ENCODE measurements at places on chromosomes 11 and 22.
A peak's percentile ranks its signal among the peaks of the same experiment; 100 is the strongest.

GRCh38 chr11:72937439-72937838, 123.2 kb downstream of the ATG16L2 start:
- H3K4me3 ChIP-seq = no peak overlapping the region
- no peak for DNase-seq
- H3K36me3 ChIP-seq = peaks cover 2% of the 10 kb centered on the region
- H3K27ac ChIP-seq = no peak overlapping the region

- H3K36me3 ChIP-seq = peaks cover 26% of the 10 kb centered on the region
- H3K27me3 ChIP-seq = no peaks in the 10 kb centered on the region
- H3K4me1 ChIP-seq = no peaks in the 10 kb centered on the region
- DNase-seq = no peak
- no peak overlapping the region for H3K27ac ChIP-seq
- H3K4me3 ChIP-seq = no peak overlapping the region
These were observed 367.6 kb downstream of the SOX6 start for GRCh38 chr11:15988693-15989231.

DNA sequence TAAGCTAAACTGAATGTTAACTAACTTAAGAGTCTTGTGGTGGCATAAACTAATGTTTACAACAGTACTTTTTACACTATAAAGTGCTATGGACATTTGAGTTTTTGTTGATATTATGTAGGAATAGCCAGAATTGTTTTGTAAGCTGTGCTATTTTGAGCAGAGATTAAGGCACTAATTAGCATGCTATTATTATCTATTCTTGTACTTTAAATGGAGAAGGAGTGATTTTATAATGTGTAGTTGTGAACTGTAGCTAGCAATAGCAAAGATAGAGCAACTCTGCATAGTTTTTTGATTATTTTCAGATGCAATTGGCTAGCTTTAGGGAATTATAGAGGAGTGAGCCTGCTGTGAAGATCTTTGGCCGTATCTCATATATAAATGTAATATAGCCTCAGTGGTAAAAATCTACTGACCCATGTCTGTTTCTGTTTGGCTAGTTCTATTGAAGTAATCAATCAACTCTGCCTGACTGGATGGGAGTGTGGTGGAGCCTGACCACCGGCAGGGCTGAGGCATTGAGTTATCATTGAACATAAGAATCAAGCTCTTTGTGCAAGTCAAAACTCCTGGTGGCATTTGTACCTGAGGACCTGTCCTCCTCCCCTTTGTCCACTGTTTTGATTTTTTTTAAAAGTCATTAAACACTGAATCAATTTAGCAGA, 34.3 kb downstream of the NCAM1 start:
- DNase-seq = no peak
- H3K4me3 ChIP-seq = no peak overlapping the region
- H3K27ac ChIP-seq = no peak overlapping the region
- H3K4me1 ChIP-seq = no peaks in the 10 kb centered on the region
- no peaks in the 10 kb centered on the region for H3K27me3 ChIP-seq

DNA sequence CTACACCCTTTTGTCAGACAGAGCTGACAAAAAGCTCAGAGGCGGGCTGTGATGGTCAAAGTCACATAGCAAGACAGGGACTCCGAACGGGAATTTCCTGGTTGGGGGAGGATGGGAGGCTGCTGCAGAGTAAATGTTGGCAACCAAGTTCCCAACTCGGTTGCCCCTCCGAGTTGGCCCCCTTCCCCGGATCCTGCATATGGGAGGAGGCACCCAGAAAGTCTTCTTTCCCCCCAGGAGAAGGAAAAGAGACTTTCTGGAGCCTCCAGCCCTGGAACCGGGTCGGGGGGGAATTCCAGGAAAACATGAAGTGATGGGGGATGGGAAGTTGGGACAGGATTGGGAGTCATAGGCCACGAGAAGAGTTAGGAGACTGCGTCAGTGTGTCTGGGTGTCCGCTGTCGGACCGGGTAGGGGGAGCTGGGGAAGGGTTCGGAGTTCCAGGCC, 614 bp downstream of the SELENOM start:
- H3K4me3 ChIP-seq = peak overlapping the region; percentile 56
- H3K36me3 ChIP-seq = peaks cover 30% of the 10 kb centered on the region
- peak overlapping the region; percentile 75 for H3K27ac ChIP-seq
- DNase-seq = no peak
- no peaks in the 10 kb centered on the region for H3K27me3 ChIP-seq

DNA sequence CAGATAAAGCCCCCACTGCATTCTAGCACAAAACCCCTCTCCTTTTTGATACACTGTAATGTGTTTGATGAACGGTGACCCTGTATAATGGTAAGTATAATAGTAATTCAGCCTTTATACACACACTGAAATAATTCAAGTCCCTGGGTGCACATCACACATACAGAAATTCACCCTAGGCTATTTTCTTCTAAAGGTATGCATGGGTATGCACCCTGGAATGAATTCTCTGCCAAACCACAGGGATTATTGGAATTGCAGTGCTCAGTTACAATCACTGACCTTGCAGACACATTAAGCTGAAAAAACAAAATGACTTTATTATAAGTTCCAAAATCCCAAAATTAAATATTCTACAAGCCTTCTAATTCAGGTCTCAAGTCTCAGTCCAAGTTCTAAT, 245.9 kb upstream of the FAT3 start:
- DNase-seq = no peak
- no peaks in the 10 kb centered on the region for H3K36me3 ChIP-seq
- no peaks in the 10 kb centered on the region for H3K4me1 ChIP-seq
- no peak overlapping the region for H3K4me3 ChIP-seq

DNA sequence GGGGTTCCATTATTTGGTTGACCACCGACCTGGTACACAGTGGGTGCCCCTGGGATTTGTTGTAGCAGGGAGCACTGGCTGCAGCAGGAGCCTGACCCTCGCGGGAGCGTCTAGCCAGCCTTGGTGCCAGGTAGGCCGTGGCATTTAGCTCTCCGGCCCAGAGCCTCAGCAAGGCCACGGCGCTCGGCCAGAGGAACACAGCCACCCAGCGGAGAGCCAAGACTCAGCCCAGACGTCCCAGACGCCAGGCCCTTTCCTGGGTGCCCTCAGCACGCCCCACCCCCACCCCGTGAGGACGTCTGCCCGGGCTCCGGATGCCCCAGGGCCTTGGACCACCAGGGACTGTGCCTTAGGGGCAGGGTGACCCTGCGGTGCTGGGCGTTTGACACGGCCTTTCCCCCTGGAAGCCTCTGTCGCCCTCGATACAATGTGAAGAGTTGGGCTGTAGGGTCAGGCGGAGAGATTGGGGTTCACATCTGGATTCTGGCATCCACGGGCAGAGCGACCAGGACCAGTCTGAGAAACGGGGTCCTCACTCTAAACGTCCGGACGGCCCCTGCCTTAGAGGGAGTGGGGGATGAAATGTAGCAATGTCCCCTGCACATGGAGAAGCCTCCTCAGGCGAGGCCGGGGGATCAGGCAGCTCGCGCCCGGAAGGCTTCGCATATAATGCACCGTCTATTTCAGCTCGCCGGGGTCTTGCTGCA, 99.2 kb upstream of the FGF3 start:
- no peak overlapping the region for H3K27ac ChIP-seq
- H3K36me3 ChIP-seq = no peaks in the 10 kb centered on the region
- H3K4me3 ChIP-seq = no peak overlapping the region
- peaks cover 16% of the 10 kb centered on the region for H3K4me1 ChIP-seq
- DNase-seq = no peak

GRCh38 chr11:76436020-76436419, 8.8 kb upstream of the EMSY start:
- no peak overlapping the region for H3K4me3 ChIP-seq
- DNase-seq = no peak
- no peak overlapping the region for H3K27ac ChIP-seq
- H3K36me3 ChIP-seq = no peaks in the 10 kb centered on the region
- no peaks in the 10 kb centered on the region for H3K27me3 ChIP-seq
- no peaks in the 10 kb centered on the region for H3K4me1 ChIP-seq

DNA sequence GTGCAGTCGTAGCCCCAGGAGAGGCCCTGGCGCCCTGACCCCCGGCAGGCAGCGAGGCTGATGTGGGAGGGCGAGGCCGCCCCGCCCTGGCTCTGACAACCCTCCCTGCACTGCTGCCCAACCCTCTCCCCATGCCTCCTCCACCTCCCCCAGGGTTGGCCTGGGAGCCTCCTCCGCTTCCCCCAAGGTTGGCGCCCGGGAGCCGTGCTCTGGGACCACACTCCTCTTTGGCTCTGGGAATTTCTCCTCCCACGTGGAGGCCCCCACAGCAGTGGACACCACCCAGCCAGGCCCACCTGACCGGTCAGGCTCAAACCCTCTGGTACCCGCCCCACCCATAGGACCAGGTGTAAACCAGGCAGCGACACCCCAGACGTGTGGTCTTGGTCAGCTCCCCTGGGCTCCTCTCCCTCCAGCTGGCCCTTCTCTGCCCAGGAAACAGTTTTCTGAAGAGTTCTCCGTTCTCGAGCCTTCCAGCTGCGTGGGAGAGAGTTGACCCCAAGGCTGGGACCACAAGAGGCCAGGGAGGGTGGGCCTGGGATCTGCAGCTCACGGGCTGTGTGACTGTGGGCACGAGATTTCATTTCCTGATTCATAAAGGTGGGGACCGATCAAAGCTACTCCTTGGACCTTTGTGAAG, 39.5 kb upstream of the BRSK2 start:
- no peak for DNase-seq
- H3K36me3 ChIP-seq = no peaks in the 10 kb centered on the region

DNA sequence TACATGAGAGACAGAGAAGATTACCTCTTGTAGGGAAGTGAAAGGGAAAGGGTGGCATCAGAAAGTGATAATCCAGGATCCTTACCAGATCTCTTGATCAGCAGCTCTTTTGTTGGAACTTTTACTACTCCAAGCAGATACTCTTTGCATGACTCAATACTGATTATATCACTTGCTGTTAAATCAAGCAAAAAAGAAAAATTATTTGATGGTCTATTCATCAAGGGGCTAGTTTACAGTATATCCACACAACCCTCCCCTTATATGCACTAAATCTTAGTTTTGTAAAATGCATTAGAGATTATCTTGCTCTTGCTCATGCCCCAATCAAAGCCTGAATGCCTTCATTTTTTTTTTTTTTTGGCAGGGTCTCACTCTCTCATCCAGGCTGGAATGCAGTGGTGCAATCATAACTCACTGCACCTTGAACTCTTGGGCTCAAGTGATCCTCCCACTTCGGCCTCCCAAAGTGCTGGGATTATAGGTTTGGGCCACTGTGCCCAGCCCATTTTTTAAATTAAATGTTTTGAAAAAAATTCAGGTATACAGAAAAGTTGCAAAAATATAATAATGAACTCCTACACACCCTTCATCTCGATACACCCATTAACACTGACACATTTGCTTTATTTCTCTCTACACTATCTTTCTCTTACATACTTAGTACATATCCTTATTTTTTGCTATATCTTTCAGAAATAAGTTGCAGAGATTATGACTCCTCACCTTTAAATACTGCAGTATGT, 76.1 kb upstream of the UCP3 start:
- no peak overlapping the region for H3K4me3 ChIP-seq
- H3K4me1 ChIP-seq = no peaks in the 10 kb centered on the region
- no peaks in the 10 kb centered on the region for H3K27me3 ChIP-seq
- H3K36me3 ChIP-seq = peaks cover 24% of the 10 kb centered on the region
- H3K27ac ChIP-seq = no peak overlapping the region

DNA sequence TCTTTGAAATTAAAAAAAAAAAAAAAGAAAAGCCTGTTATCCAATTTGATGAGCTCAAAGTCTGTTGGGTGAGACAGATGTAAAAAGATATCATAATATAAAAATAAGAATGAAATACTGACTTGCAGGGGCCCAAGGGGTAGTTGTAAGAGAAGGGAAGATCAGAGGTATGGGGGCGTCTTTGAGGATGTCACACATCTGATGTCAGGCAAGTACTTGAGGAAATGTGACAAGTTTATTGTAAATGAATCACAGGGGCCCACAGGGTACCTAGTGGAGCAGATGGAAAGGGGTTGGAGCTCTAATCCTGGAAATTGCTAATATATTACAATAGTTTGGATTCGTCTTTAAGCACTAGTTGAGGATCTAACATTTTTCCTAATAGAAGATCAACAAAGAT, 131.6 kb downstream of the MAML2 start:
- DNase-seq = no peak
- no peak overlapping the region for H3K27ac ChIP-seq
- H3K4me1 ChIP-seq = peaks cover 36% of the 10 kb centered on the region
- no peaks in the 10 kb centered on the region for H3K27me3 ChIP-seq
- H3K4me3 ChIP-seq = no peak overlapping the region
- no peaks in the 10 kb centered on the region for H3K36me3 ChIP-seq

DNA sequence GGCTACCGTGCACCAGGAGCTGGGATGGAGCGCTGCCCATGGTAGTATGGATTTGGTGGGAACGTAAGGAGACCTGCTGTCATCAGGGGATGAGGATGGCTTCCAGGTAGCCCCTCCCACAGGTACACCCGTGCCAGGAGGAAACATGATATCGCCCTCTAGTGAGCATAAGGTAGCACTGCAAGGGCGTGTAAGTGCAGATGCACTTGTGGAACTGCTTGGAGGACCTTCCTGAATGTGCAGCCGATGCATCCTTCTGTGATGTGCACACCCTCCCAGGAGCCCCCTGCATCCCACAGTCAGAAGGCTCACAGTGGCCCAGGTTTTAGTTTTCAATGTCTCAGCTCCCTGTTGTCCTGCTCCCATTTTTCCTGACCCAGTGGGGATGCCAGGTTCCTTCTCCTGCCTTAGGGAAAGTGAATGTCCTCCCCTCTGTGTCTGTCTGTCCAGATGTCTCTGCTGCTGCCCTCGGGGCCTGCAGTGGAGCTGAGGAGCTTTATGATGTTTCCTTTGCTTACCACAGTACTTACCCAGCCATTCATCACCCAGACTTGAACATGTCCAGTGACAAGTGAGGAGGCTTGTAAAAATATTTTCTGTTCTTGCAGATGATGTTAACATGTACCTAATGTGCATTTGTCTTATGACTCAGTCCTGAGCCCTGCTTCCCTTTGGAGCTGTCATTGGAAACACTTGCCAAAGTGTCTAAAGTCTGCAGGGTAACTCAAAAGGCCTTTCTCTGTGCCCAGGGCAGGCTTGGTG, 49.2 kb downstream of the DBX1 start:
- peak; percentile 57 for DNase-seq
- peaks cover 17% of the 10 kb centered on the region for H3K4me1 ChIP-seq
- H3K4me3 ChIP-seq = no peak overlapping the region
- peaks cover 7% of the 10 kb centered on the region for H3K36me3 ChIP-seq

GRCh38 chr11:126703662-126704061, 296.9 kb downstream of the KIRREL3 start:
- H3K27me3 ChIP-seq = peaks cover 2% of the 10 kb centered on the region
- no peaks in the 10 kb centered on the region for H3K4me1 ChIP-seq
- DNase-seq = no peak

GRCh38 chr11:122105044-122105758, 10.8 kb downstream of the BLID start:
- DNase-seq = no peak
- H3K27me3 ChIP-seq = peaks cover 17% of the 10 kb centered on the region
- no peak overlapping the region for H3K4me3 ChIP-seq
- no peak overlapping the region for H3K27ac ChIP-seq

- H3K27ac ChIP-seq = no peak overlapping the region
- H3K27me3 ChIP-seq = no peaks in the 10 kb centered on the region
- no peaks in the 10 kb centered on the region for H3K4me1 ChIP-seq
These were observed 13.7 kb downstream of the CYP2D6 start for GRCh38 chr22:42116848-42117424.

- H3K4me1 ChIP-seq = no peaks in the 10 kb centered on the region
- DNase-seq = no peak
- H3K27me3 ChIP-seq = no peaks in the 10 kb centered on the region
- H3K4me3 ChIP-seq = no peak overlapping the region
These were observed 39.1 kb downstream of the TCIRG1 start for GRCh38 chr11:68077617-68078582.

GRCh38 chr11:117384045-117384444, 56.4 kb downstream of the CEP164 start:
- peaks cover 69% of the 10 kb centered on the region for H3K36me3 ChIP-seq
- no peak overlapping the region for H3K4me3 ChIP-seq
- H3K27me3 ChIP-seq = no peaks in the 10 kb centered on the region
- no peaks in the 10 kb centered on the region for H3K4me1 ChIP-seq

Data from large intestine (tissue), 12 donors.